MCF 10A (cell line): ENCODE measurements at places on chromosomes 11 and 22.

GRCh38 chr11:133955945-133956421 is 785 bp downstream of the IGSF9B start:
- no peak for DNase-seq

GRCh38 chr11:92316106-92316809 is 91.6 kb downstream of the FAT3 start:
- no peak for DNase-seq

- DNase-seq, result no peak
Observed at GRCh38 chr22:32997295-32997694, 60.9 kb downstream of the SYN3 start.

DNA sequence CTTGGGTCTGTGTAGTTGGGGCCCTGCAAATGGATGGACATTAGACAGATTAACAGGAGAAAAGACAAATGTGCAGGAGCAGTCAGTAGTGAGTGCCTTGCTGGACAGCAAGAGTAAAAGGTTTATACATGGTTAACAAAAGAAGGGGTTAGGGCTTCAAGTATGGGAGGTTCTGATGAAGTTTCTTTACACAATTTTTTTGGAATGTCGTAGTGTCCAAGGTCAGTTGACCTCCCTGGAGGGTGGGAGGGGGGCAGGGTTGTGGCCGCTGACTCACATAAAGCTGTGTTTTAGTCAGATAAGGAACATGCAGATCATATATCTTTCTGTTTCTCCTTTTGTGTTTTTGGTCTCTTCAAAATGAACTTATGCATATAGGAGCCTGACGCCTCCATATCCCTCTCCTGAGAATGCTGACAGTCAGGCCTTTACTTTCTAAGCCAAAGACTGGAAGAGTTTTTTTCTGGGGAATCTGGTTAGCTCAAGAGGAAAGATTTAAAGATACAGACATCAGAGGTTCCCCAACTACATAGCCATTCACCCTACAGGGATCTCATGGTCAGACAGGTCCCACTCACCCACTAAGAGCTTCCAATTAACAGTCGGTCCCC is 134.3 kb downstream of the NECTIN1 start:
- peak; percentile 24 for DNase-seq

GRCh38 chr11:134485316-134485715 is 73.3 kb upstream of the B3GAT1 start:
- DNase-seq, result no peak

GRCh38 chr22:42868751-42869251 is 11.7 kb upstream of the ARFGAP3 start:
- DNase-seq, result no peak

DNA sequence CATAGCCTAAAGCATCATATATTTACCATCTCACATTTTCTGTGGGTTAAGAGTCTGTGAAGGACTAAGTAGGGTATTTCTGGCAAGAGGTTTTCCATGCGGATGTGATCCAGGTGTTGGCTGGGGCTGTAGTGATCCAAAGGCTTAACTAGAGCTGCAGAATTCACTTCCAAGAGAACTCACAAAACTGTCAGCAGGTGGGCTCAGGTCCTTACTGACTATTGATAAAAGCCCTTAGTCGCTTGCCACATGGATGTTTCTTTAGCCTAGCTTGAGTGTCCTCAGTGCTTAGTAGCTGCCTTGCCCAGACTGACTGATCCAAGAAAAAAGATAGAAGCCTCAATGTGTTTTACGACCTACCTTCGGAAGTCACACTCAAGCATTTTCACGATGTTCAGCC is 250.8 kb downstream of the CNTN5 start:
- DNase-seq, result no peak

- DNase-seq, result no peak
Observed at GRCh38 chr22:41405588-41405987, 23.8 kb downstream of the TEF start.

DNA sequence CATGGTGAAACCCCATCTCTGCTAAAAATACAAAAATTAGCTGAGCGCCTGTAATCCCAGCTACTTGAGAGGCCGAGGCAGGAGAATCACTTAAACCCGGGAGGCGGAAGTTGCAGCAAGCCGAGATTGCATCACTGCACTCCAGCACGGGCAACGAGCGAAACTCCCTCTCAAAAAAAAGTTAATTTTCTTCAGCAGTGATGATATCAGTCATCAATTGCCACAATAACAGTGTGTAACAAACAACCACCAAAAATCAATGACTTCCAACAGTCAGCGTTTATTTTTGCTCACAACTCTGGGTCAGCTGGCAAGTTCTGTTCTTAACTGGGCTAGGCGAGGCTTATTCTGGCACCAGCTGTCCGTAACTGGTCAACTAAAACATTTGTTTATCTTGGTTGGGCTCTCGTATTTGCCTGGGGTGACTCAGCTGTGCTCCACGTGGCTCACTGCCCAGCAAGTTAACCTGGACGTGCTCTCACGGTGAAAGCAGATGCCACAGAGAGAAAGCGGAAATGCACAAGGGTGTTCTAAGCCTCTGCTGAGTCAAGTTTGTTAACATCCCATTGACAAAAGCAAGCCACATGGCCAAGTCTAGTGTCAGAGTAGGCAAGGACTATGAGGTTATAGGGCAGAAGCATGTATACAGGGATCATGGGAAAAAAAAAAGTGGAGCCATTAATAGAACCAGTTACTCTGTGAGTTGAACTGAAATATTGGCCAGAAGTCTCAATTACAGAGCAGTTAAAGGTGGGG is 52.1 kb downstream of the LHFPL7 start:
- DNase-seq, result peak; percentile 99

DNA sequence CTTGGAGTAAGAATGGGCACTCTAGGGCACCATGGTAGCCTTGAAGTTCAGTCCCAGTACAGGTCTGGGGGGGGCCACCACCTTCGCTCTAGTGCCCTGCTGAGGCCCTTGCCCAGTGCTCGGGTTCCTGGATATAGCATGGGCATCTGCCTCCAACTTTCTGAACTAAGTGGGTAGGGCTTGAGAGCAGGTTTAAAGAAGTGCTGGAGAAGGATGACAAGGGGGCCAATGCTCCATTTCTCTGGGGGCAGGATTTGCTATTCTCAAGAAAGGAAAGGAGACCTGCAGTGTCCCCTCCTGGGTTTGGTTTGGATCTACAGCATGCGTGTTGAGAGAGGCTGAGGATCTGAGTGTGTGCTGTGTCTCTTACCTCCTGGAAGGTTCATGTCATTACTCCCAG is 82.2 kb upstream of the SUSD2 start:
- DNase-seq, result no peak

GRCh38 chr11:70073871-70074371 is 4.2 kb upstream of the ANO1 start:
- no peak for DNase-seq

DNA sequence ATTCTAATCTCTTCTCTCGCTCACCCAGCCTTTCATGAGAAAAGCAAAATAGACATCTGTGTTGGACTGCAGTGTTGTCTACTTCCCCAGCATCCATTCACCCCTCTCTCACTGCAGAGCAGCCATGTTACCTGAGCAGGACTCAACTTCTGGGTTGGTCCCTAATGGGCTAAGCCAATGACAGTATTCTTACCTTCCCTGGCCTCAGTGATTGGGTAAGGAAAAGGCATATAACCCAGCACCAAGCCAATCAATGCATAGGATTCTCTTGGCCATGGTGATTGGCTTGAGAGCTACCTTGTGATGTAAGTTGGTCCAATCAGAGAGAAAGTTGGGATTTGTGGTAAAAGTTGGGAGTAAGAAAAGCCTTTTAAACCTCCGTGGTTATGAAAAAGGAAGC is 99.8 kb upstream of the NECTIN1 start:
- no peak for DNase-seq

DNA sequence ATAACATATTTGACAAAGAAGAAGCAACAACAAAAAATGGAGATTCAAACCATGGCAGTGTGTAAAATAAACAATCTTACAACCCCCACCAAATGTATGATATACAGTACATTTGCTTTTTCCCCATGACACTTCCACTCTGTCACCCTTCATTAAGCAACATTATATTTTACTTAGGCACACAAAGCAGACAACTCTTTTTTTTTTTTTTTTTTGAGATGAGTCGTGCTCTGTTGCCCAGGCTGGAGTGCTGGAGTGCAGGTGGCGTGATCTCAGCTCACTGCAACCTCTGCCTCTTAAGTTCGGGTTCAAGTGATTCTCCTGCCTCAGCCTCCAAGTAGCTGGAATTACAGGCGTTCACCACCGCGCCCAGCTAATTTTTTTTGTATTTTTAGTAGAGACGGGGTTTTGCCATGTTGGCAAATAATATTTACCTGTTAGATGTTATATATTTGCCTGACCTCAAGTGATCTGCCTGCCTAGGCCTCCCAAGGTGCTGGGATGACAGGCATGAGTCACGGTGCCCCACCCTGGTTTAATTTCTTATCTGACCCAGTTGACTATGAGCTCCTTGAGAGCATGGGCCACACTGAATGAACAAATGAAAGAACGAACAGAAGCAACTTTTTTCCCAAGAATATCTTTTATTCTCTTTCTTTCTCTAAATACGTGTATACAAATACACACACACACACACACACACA is 5.5 kb upstream of the PCF11 start:
- peak; percentile 36 for DNase-seq

- no peak for DNase-seq
Observed at GRCh38 chr11:34298871-34299270, 58.9 kb downstream of the ABTB2 start.

GRCh38 chr11:126219547-126219946 is 8.0 kb downstream of the FAM118B start:
- no peak for DNase-seq

- DNase-seq, result no peak
Observed at GRCh38 chr11:105004021-105004420, 18.9 kb downstream of the CASP5 start.

DNA sequence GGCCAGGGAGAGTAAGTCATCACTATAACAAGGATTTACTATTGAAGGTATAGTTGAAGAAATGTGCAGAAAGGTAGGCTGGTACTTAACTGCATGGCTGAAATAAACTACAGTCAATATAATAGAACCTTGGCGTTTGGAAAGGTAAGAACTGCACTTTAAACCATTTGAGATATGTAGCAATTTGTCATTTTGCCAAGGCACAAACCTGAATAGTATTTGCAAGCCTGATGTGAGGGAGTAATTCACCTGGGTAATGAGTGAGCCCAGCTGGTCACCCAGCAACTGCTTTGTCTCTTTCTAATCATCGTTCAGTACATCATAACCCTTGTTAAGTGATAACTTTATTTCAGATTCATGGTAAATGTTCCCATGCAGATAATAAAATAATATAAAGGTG is 62.3 kb upstream of the SCUBE2 start:
- no peak for DNase-seq

DNA sequence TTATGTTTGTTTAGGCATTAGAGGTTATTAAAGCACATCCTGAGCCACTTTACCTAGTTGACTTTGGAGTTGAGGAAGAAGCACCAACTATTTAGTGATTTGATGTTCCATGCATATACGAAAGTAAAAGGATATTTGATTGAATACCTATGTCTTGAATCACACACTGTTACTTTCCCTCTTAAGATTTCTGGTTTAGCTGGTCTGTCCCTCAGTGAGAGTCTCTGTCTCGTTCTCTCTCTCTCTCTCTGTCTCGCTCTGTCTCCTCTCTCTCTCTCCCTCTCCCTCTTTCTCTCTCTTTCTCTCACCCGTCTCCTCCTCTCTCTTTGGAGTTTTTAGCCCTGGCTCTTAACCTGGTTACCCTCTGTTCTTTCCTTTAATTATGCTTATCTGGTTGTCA is 11.0 kb downstream of the CTNND1 start:
- no peak for DNase-seq

- no peak for DNase-seq
Observed at GRCh38 chr11:69311767-69312385, 17.9 kb downstream of the MYEOV start.

GRCh38 chr11:110092111-110092514 is 1.1 kb upstream of the ZC3H12C start:
- DNase-seq, result no peak

- DNase-seq, result peak; percentile 18
Observed at GRCh38 chr22:27327981-27328721, 473.4 kb downstream of the MN1 start.

DNA sequence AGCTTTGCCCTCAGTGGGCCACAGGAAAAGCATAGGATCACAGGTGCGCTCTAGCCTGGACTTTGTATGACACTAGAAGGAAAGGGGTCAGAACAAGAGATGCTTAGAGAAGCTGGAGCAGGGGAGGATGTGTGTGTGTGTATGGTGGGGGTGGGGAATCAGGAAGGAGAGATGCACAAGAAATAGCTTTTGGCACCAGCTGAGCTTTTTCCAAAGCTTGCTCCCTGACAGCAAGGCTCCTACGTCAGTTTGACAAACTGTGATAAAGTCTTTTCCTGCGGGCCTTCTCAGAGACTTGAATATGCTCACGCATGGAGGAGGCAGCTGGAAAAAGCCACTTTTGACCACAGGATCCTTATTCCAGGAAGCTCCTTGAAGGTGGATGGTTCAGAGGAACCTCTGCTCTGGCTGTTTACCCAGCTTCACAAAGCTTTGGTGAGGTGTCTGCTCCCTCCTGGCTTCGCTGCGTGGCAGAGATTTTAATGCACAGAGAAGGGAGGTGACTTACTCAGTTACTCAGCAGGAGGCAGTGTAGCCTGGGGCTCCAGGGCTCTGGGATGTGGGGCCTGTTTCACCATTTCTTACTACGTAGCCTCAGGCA is 3.9 kb downstream of the CDC42EP1 start:
- peak; percentile 35 for DNase-seq

- no peak for DNase-seq
Observed at GRCh38 chr11:112861356-112861755, 99.9 kb upstream of the NCAM1 start.

DNA sequence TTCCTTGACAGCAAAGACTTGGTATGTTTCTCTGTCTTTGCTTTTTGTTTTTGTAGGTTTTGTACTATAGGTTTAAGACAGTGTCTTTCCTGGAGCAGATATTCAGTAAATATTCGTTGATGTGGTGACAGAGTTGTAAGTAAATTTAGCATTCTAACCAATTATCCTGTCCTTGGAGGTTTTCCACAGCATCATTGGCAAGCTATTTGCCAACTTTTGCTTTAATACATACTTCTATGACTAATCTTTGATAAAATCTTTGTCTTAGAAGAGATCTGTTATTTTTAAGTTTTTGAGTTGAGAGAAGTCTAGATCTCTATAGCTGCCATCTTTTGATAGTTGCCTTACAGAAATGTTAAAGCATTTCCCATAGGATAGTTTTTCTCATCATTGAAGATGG is 3.8 kb downstream of the USP47 start:
- DNase-seq, result no peak

DNA sequence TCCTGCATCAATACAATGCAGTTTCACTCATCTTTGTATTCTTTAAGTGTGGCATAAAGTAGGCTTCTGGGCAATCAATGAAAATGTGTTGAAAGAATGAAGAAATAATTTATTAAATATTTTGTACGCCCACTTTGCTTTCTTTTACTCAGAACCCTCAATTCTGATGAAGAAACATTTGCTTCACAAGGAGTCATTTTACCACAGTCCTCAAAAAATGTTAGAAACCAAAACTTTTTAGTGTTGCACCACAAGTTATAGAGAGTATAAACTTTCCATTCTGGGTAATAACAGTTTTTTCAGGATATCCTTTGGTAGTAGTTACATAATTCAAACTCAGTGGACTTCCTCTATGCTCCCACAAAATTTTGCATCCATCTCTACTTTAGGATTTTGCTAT is 360.5 kb downstream of the DLG2 start:
- DNase-seq, result no peak
